ENCODE measurements at places on chromosomes 7 and 10.

GRCh38 chr7:111401516-111401915 lies 160.8 kb downstream of the IMMP2L start:
- DNase-seq, result no peak

- DNase-seq, result no peak
Measured at GRCh38 chr10:50929670-50930069, 44.2 kb upstream of the A1CF start.

- no peak for DNase-seq
Measured at GRCh38 chr7:116942504-116942903, 10.8 kb upstream of the ST7 start.

GRCh38 chr7:148626828-148627227 lies 36.3 kb downstream of the C7orf33 start:
- no peak for DNase-seq

DNA sequence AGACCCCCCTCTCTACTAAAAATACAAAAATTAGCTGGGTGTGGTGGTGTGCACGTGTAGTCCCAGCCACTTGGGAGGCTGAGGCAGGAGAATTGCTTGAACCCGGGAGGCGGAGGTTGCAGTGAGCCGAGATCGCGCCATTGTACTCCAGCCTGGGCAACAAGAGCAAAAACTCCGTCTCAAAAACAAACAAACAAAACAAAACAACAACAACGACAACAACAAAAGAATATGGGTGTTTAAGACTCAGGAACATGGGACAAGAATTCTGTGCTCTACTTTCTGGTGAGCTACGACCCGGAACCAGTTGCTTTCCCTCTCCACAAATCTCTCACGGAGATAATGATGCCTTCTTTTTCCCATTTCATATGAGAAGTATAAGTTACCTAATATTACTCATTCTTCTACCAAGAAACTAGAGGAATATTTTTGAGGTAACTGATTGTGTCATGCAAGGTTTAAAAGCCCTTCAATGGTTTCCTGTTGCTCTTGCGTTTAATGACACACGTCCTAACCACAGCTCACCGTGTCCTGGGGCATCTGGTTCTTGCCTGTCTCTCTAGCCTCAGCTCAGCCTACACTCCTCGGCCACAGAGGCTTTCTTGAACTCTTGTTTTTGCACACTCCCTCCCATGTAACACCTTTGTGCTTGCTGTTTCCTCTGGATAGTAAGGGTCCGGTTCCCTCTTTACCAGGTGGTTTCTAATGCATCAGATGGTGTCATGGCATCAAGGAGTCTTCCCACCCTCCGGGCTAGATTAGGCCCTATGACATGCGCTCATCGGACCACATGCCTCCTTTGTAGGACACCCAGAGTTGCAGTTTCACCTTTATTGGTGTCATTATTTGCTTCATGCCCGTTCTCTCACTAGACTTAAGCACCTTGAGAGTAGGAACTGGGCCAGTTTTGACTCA lies 67.5 kb downstream of the PFKFB3 start:
- DNase-seq, result no peak

DNA sequence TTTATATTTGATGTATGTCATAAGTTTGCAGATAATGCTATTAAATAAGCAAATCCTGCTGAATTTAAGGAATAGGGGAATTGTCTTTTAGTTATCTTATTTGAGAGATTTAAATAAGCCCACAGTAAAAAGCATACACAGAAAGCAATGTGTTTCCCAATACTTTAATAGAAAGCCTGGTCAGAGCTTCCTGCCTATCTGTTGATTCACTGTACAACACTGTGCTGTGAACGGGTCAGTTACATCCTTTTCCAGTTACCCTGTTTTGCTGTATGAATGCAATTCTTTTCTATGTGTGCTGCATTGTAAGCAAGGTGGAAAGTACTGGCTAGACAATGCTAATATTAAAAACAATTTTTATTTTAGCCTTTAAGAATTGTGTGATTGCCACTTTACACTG lies 81.2 kb downstream of the ANKRD7 start:
- no peak for DNase-seq

DNA sequence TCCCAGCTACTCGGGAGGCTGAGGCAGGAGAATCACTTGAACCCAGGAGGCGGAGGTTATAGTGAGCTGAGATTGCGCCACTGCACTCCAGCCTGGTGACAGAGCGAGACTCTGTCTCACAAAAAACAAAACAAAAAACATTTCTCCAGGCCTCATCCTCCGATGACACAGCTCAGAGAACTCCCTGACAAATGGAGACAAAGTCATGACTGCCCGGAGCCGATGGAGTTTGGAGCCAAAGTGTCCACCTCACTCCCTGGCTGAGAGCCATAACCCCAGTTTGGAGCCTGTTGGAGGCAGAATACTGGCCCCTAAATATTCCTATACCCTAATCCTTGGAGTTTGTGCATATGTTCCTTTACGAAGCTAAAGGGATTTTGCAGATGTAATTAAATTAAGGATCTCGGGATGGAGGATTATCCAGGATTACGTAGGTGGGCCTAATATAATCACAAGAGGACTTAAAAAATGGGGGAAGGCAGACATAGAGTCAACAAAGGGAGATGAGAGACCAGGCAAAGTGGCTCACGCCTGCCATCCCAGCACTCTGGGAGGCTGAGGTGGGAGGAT lies 22.7 kb downstream of the SSC4D start:
- no peak for DNase-seq

DNA sequence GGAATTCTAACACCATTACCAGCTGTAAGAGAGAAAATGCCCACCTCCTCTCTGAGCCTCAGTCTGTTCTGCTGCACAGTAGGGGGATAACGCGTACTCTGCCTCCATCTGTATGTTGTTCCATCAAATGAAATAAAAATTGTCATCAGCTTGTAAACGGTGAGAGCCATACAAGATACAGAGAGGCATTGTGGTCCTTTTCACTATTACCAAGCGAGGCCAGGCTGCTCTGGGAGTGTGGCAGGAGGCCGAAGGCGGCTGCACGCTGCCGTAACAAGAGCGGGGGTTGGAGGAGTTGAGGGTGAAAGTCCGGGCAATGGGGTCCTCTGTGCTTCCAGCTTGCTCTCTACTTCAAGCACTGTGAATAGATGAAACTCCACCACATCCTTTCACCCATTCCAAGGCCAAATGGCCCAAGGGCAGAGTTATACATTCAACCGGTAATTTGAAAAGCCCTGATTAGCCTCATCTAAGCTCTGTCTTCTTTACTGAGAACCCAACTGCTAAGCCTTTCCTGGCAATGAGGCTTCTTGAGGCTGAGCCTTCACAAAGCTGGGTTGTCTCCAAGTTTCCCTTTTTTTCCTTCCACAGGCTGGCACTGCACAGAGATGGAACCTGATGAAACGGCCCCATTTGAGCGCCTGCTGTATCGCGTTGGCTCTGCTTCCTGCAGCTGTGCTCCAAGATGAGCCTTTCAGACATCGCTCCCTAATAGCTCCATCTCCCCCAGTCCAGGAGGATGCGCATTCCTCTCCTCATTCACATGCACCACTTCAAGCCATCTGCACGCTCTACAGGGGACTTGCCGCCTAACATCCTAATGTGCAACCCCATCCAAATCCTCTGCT lies 47.2 kb downstream of the PYROXD2 start:
- DNase-seq, result no peak

DNA sequence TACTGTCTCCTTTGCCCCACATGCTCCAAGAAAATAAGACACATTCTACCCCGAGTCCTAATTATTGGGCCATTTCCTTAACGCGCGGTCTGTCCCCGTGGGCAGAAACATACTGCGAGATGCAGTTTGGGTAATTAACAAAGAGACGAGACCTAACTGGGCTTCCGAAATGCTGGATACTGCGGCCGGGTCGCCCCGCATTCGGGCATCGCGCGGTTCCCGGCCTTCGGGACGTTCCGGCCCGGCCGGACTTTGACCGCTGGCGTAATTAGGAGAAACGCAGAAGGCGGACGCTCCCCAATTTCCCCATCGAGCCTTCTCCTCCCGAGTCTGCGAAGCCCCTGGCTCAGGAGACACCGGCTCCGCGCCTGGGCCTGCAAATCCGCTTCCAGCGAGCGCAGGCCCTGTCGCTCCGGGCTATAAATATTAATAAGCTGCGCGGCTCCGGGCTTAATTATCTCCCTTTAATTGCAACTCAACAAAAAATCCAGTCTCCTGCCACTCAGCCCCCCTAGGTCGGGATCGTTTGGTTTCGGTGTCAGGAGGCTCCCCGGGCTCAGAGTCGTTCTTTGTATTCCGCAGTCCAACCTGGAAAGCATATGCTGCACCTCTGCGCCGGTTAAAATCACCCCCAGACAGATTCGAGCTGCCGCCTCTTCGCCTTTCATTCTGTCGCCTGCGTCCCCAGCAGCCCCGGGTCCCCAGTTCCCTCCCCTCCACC lies 131.5 kb downstream of the SPAG6 start:
- DNase-seq, result no peak

- no peak for DNase-seq
Measured at GRCh38 chr7:155283565-155284194, 14.0 kb upstream of the INSIG1 start.

- no peak for DNase-seq
Measured at GRCh38 chr10:113987805-113988204, 55.9 kb upstream of the ADRB1 start.

DNA sequence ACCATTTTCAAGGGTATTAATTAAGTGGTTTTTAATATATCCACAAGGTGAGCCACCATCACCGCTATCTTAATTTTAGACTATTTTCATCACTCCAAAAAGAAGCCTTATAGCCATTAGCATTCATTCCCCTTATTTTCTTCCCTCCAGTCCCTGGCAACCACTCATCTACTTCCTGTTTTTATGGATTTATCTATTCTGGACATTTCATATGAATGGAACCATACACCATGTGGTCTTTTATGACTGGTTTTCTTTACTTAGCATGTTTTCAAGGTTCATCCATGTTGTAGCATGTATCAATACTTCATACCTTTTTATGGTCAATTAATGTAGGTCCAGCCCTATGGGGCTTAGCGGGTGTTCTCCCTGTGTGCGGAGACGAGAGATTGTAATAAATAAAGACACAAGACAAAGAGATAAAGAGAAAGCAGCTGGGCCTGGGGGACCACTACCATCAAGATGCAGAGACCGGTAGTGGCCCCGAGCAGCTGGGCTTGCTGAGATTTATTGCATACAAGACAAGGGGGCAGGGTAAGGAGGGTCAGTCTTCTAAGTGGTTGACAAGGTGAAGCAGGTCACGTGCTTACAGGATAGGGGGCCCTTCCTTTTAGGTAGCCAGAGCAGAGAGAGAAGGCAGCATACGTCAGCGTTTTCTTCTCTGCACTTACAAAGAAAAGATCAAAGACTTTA lies 14.6 kb downstream of the WBP1L start:
- no peak for DNase-seq

DNA sequence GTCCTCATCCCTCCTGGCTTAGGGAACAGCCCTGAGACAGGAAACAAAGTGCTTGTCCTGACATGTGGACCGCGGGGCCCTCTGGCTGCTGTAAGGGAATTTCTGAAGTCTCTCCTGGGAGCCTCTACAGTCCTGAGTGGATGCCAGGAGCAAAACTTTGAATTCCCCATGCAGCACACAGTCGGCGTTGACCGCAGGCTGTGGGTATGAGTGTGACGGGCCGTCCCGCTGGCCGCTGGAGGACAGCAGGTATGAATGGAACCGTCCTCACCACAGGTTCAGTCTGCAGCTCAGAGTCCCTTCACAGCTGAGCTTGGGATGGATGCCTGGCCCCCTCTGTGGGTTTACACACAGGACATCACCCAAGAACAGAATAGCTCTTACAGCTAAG lies 94.9 kb downstream of the GPR26 start:
- no peak for DNase-seq

DNA sequence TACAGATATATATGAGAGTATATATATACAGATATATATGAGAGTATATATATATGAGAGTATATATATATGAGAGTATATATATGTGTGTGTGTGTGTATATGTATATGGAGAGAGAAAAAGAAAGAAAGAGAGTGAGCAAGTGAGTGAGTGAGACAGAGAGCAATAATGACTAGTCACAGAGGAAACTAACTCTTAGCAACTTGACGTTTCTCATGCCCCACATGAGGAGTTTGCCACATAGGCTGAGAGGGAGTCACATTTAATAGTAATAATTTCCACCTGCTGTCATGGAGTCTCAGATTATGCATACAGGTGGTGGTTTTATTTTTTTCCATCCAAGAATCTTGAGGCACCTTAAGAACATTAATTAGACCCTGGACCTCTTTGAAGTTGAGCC lies 199.9 kb downstream of the GATA3 start:
- no peak for DNase-seq

- peak; percentile 7 for DNase-seq
Measured at GRCh38 chr10:26755443-26755903, 58.0 kb downstream of the PDSS1 start.

- no peak for DNase-seq
Measured at GRCh38 chr10:12549297-12549696, 199.9 kb downstream of the CAMK1D start.

DNA sequence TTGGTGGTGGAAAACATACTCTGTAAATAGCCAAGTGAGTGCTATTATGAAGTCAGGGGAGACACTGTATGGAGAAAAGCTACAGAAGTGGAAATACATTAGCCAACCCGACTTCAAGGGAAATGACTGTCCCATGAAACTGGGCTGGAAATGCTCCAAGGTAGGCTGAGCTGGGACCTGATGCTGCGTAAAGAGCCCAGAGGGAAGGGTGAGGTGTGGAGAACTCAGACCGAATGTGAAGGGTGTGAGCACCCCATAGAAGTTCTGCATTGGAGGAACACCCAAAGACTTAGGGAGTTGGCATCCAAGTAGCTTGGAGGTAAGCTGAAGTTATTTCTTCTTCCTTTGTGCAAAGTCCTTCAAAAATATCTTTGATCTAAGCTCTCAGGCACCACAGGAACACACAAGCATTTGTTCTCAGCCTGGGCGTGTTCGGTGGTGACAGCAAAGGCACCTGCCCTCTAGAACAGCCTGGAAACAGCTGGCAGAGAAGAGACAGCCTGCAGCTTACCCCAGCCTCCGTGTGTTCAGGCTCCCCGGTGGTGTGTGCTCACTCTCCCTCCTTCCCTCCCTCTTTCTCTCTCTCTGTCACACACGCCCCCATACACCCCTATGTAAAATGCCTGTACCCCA lies 19.1 kb upstream of the GJD4 start:
- no peak for DNase-seq

DNA sequence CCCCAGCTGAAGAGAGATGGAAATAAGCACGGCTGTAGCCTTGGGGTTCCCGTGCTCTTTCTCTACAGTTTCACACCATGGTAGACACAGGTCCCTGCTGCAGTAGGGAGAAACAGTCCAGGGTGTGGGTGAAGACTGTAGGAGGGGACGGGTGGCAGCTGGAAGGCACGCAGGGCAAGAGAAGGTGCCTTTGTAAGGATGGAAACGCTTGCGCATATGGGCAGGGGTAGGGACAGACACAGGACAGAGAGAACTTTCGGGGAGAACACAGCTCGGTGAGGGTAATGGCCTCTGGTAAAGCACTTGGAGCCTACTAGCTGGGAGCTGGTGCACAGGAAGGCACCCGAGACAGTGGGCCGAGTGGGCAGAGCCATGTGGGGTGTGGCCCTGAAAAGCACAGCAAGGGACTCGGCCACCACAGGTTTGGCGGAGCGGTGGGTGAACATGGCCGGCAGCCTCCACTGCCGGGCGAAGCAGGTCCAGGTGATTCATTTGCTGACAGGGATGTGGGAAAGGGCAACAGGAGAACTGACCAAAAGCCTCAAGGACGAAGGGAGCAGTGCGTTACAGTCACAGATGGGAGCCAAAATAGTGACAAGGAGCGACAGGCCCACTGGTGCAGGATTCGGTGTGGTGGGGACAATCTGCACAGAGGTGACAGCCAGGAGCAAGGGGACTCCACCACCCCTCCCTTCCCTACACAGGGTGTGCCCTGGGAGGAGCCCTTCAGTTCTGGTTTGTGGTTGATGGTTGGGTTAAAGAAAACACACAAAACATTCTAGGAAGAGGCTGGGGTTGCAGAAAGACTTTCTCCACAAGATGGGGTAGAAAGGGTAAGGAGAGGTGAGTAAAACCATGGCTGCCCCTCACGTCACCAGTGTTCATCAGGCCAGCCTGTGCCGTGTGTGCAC lies 97.1 kb downstream of the VOPP1 start:
- DNase-seq, result no peak

Data from skeletal muscle cell (primary cell).